ENCODE measurements at places on chromosomes 1 and 21.

DNA sequence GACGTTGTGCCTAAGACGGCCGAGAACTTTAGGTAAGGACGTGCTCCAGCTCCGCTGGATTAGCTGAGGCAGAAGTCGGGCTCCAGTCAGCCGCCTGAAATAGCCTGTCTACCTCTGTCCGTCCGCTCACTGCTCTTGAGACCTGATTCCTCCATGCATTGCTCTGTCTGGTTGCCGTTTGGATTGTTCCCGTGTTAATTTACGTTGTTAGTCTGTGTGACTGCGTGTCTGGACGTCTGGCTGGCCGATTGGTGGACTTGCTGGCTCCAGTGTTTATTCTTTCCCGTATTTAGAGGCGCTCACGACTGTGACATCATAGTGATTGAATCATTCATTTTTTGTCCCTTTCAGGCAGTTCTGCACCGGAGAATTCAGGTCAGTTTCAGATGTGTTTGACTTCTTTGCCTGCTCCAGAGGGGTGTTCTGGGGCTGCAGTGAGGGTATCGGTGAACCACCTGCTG is 684 bp downstream of the PPIH start:
- no peak for DNase-seq

GRCh38 chr1:85290826-85291225 is 14.4 kb upstream of the BCL10 start:
- DNase-seq: no peak

DNA sequence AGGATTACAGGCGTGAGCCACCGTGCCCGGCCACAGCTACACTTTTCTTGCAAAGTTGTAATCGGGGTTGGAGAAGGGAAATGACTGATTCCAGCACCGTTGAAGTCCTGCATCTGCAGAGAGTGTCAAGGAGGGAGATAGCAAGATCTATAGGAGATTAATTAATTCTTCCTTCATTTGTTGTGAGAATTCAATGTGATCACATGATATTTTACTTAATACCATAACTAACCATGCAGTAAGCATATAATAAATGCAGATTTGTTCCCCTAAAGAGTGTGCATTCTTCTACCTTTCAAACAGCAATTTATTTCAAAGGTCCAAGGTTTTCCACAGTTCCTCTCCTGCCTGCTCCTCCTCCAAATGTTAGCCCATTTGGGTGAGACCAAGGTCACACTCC is 204.5 kb downstream of the GREM2 start:
- no peak for DNase-seq

GRCh38 chr1:8825985-8826481 is 8.6 kb upstream of the RERE start:
- no peak for DNase-seq

- no peak for DNase-seq
Observed at GRCh38 chr1:200646515-200646914, 23.2 kb downstream of the DDX59 start.

DNA sequence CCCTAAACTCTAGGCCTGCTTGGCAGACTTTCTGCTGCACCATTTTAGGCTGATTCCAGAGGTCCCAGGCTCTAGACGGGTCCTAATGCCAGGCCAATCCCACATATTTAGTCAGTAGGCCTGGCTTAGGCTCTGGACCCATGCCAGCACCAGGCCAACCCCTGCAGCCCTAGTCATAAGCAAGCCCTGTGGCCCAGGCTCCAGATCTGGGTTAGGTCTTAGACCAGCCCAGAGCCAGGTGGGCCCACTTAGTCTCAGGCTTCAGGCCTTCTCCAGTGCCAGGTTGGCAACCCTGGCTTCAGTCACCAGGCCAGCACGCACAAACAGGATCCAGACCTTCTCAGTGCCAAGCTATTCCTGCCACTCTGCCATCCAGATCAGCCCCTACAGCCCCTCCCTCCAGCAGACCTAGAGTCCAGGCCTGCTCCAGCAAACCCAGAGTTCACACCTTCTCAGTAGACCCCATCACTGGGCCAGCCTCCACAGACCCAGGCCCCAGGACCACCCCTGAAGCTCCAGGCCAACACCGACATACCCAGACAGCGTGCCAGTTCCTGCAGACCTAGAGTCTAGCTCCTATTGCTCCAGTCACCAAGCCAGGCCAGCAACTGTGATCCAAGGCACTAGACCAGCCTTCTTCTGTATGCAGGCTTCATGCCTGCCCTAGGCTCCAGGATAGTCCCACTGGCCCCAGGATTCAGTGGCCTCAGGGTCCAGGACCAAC is 467.6 kb downstream of the RWDD3 start:
- DNase-seq: no peak

DNA sequence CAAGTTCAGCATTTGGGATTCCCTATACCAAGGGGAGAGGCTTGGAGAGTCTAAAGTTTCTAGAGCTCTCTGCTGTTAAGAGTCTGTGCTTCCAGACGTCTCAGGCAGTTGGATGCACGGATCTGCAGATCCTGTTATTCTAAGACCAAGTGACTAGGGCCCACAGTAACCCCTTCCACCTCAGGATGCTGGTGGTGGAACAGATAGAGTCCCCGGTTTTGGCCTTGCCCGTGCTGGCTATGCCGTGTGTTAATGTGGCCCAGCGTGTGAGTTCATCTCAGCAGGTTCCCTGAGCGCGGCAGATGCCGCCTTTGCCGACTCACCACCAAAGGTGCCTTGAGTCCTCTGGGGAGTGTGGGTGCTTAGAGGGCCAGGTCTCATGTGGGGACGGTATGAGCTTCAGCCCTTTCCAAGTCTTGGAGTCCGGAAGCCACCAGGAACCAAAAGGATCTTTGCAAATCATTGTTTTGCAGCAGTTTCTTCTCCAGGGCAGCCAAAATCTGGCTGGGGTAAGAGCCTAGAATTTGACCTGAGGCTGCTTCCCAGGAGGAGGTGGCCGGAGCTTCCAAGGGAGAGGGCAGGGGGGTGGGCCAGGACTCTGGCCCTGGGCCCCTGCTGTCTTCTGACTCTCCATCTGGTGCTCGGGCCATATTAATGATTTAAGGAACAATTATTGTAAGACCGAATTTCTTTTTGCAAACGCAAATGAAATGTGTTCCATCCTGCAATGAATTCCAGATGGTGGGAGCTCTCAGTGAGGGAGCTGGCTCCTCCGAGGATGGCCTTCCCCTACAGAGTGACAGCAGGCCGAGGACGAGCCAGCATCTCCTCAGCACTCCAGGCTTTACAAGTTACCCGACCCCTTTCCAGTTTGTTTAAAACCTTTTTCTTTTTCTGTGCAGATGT is 205.7 kb downstream of the FOXD2 start:
- no peak for DNase-seq

DNA sequence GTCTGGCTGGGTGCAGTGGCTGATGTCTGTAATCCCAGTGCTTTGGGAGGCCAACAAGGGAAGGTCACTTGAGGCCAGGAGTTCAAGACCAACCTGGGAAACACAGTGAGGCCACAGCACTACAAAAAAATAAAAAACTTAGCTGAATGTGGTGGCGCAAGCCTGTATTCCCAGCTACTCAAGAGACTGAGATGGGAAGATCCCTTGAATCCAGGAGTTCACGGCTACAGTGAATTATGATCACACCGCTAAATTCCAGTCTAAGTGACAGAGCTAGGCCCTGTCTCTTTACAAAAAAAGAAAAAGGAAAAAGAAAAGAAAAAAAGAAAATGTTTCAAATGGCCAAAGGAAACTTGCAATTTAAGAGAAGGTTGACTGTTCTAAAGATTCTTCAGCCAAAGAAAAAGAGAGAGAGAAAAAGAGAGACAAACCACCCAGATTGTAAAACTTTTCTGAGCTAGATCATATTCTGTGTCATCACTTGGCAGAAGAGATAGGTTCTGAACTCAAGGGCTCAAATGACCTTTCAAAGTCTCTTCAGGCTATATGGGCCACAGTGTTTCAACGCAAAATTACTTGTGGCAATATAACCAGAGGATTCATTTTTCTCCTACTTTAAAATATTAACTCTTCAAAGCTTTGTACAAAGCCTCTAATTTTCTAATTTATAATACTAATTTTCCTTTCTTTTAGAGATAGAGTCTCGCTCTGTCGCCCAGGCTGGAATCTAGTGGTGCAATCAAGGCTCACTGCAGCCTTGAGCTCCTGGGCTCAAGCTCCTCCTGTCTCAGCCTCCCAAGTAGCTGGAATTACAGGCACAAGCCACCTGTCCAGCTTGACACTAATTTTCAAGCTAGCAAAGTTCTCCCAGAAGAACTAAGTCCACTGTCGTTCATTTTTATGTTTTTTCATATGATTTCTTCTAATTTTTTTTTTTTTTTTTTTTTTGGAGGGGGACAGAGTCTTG is 20.5 kb downstream of the ARID4B start:
- no peak for DNase-seq

- no peak for DNase-seq
Observed at GRCh38 chr1:107430540-107431228, 289.8 kb downstream of the NTNG1 start.

- DNase-seq: no peak
Observed at GRCh38 chr1:52913537-52913936, 8.0 kb downstream of the ECHDC2 start.

- DNase-seq: no peak
Observed at GRCh38 chr1:77276941-77277340, 4.9 kb upstream of the AK5 start.

- no peak for DNase-seq
Observed at GRCh38 chr1:60762176-60762575, 320.2 kb upstream of the NFIA start.
